Stimulated activated CD4-positive, alpha-beta T cell treated with anti-CD3 and anti-CD28 coated beads, Interleukin-12 subunit alpha, Interleukin-12 subunit beta, amount 100 ng/mL, for 24 hours (primary cell): ENCODE measurements at places on chromosomes 7 and 10.
A peak's percentile ranks its signal among the peaks of the same experiment; 100 is the strongest.

DNA sequence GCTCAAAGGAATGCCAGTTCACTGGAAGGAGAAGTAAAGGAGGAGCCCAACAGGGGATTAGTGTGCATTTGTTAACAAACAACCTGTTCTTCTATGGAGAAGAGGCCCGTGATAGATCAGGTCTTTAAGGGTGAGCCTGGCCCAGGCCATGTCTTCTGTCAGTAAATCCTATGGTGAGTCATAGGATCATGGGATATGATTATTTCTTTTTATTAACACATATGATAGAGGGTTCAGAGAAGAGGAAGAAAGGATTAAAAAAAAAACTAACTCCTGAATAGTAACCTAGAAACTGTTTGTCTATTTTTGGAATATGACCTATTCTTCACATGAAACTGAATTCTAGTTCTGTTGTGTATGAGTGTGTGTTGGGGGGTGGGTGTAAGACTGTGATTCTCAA is 70.4 kb downstream of the GPR158 start:
- no peak for DNase-seq

DNA sequence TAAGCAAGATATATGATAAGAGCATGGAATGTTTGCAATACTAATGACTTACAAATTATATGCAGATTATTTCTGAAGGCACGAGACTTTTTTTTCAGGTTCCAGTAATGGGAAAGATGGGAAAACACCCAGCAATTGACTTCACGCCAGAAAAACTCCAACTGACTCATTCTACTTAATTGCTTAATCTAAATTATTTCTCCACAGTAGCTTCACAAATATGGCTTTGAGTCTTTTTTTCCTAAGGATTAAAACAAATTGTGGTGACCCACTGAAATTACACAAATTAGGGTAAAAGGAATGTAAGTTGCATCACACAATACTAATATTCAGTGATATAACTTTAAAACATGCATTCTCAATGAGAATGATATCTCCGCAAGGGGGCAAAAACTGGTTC is 138.7 kb downstream of the GNAI1 start:
- DNase-seq = no peak

- no peak for DNase-seq
These were observed 428.2 kb upstream of the POT1 start for GRCh38 chr7:125357676-125358455.

GRCh38 chr7:6306471-6306870 is 34.0 kb upstream of the CYTH3 start:
- no peak for DNase-seq

DNA sequence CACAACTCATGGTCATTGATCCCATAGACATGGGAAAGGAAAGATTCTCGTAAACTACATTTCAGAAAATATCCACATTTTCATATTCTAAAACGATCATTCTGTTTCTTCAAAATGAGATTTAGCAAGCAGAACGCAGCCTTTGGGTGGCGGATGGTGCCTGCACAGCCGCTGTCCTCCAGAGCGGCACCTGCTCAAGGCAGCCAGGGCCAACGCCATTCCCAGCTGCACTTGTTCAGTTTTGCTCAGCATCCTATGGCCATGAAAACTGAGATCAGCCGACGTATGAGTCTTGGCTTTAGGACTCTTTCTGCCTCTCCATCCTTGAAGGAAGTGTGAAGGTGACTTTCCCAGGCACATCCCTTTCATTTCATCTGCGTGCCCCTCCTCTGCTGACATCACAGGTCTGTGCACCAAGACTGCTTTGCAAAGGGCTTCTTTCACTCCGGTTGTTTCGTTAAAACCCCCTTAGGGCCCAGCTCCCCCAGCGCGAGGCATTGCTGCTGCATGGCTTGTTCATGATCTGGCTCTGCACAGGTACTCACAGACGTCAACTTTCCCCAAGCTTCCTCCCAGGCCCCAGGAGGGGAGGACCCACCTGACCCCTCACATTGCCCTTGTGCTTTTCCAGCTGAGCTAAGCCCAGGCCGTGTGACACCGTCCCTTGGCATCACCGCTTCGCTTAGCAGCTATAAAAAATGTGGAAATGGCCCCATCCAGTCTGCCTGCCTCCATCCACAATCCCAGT is 37.2 kb downstream of the TCERG1L start:
- DNase-seq = no peak

GRCh38 chr10:132319853-132320653 is 11.9 kb upstream of the LRRC27 start:
- no peak for DNase-seq

GRCh38 chr7:150784120-150784736 is 15.9 kb downstream of the TMEM176B start:
- DNase-seq = no peak

- no peak for DNase-seq
These were observed 66.1 kb downstream of the CFAP46 start for GRCh38 chr10:132876131-132876860.

GRCh38 chr7:80581486-80582260 is 56.8 kb upstream of the CD36 start:
- no peak for DNase-seq

DNA sequence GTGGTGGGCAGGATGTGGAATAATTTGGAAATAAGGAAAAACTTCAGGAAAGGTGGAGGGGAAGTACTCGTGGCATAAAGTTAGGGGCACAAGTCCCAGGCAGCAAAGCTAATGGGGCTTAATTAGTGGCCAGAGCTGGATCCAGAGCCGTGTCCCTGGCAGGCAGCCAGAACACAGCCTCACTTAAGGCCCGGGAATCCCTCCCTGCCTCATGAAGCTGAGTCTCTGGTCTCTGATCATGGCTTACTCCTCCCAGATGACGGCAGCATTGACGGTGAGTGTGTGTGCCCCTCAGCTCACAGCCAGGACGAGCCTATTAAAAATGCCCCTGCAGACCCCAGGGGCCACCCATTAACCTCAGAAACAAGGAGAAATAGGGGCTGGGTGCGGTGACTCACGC is 48.2 kb upstream of the NPTX2 start:
- no peak for DNase-seq

GRCh38 chr7:137865764-137866163 is 19.0 kb upstream of the DGKI start:
- DNase-seq = no peak

- DNase-seq = no peak
These were observed 42.3 kb downstream of the GPAM start for GRCh38 chr10:112141292-112141691.

GRCh38 chr7:77352665-77353406 is 63.3 kb downstream of the GSAP start:
- DNase-seq = no peak

- DNase-seq = no peak
These were observed 5.2 kb downstream of the MRPS24 start for GRCh38 chr7:43864126-43864525.

GRCh38 chr7:80596933-80597517 is 41.4 kb upstream of the CD36 start:
- no peak for DNase-seq

- no peak for DNase-seq
These were observed 26.3 kb downstream of the SLC26A4 start for GRCh38 chr7:107686816-107687387.

DNA sequence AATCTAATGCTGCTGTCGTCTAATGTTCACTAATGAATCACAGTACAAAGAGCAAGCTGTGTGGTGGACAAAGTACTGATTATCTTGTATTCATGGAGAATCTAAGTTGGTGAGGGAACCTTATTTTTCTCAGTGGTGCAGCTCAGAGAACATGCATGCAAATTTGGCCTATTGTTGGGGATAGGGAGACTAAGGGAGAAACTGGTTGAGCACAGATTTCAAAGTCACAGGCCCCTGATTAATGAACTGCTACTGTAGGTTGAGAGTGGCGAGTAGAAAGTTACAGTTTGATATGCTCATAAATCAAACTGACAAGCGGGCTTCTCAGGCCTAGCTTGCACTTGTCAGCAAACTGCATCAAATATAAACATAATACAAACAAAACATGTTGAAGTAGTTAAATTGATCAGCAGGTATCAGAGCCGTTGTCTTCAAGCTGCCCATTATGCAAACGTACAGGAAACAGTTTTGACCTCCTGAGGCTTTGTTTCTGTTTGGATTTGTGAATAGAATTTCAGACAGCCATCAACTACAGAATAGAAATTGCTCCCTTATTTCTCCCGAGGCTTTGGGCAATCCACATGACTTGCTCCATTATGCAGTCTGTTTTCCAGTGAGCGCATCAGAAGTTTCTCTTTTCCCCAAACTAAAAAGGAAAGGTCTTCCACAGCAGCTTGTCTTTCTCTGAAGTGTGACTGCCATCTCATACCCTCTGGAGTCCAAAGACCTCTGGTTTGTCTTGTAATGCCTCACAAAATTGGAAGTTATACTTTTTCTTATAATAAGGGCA is 215.8 kb downstream of the FOXP2 start:
- DNase-seq = no peak

DNA sequence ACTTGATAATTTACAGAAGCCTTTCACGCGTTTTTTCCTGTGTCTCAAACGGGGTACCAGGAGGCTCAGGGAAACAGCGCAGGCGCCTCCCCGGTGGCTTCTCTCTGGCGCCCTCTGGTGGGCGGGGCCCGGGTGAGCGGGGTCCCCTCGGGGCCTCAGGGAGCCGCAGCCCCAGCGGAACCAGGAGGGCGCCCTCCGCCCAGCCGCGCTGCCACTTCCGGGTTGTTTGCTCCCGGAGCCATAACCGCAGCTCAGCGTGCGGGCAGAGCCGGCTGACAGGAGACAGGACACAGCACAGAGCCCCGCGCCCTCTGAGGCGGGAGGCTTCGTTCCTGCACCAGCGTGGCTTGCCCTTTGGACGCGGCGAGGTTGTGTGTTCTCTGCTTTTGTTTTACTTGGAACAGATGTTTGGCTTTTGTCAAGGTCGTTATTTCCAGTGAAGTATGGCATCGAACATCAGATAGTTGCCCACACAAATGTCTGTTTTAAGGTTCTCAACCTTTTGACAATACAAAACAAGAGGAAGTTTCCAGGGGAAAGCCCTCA is 6.9 kb upstream of the CYP2E1 start:
- DNase-seq = peak; percentile 93

GRCh38 chr7:159013825-159014289 is 130.8 kb downstream of the VIPR2 start:
- DNase-seq = no peak

GRCh38 chr7:153091477-153091876 is 331.9 kb downstream of the ACTR3B start:
- DNase-seq = no peak
